Progenitor cell of endocrine pancreas (in vitro differentiated cells): ENCODE measurements at places on chromosomes 5 and 9. TPM values are rescaled to one million over a fixed set of nuclear protein-coding genes. Genes with fewer than 3 reads are reported as not detected.

DDX4 gene
- total RNA-seq, result not detected in 2 replicates

LCN2 gene
- not detected in 2 replicates for total RNA-seq

ANAPC2 gene
- total RNA-seq, result 73.2 and 74.3 TPM in 2 replicates

IRX2 gene
- total RNA-seq, result 4.2 and 6.0 TPM in 2 replicates

FOXD1 gene
- 0.19 and 0.29 TPM in 2 replicates for total RNA-seq

GRCh38 chr5:96852759-96853158 is 23.5 kb upstream of the ERAP2 start:
- DNase-seq, result no peak
- no peak overlapping the region for H3K4me3 ChIP-seq
- H3K27ac ChIP-seq, result no peak overlapping the region
- H3K4me1 ChIP-seq, result no peaks in the 10 kb centered on the region
- no peaks in the 10 kb centered on the region for H3K27me3 ChIP-seq

DNA sequence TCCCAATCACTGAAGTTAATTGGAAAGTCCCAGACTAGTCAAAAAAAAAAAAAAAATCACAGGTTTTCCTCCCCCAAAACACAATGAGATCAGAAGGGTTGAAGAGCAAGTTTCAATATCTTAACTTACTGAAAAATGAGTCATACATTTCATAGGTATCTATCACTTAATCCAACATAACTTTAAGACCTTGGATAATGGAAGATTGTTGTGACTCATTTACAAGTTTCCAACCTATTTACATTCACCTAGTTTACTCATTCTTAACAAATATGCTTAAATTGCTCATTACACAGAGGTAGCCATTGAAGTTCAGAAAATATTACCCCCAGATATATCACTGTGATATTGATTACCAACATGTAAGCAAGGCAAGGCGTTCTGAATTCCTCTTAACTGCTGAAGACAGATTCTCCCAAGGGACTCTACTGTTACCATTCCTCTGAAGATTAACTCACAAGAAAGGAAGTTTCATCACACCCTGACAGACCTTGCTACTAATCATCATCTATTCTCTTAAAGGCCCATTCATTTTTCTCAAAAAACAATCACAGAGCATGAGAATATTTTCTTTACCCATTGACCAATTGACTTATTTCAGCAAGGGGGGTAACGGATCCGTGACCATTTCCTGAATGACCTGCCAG is 563.8 kb downstream of the TLE1 start:
- H3K36me3 ChIP-seq, result no peaks in the 10 kb centered on the region
- DNase-seq, result no peak
- H3K4me3 ChIP-seq, result no peak overlapping the region
- no peaks in the 10 kb centered on the region for H3K27me3 ChIP-seq
- no peak overlapping the region for H3K27ac ChIP-seq
- peaks cover 8% of the 10 kb centered on the region for H3K4me1 ChIP-seq

GRCh38 chr5:42949348-42950115 is 90.6 kb downstream of the ANXA2R start:
- no peaks in the 10 kb centered on the region for H3K4me1 ChIP-seq
- peaks cover 8% of the 10 kb centered on the region for H3K27me3 ChIP-seq
- no peak overlapping the region for H3K27ac ChIP-seq
- H3K36me3 ChIP-seq, result no peaks in the 10 kb centered on the region
- no peak for DNase-seq
- H3K4me3 ChIP-seq, result no peak overlapping the region

- no peak overlapping the region for H3K27ac ChIP-seq
- H3K4me3 ChIP-seq, result no peak overlapping the region
- H3K27me3 ChIP-seq, result no peaks in the 10 kb centered on the region
- H3K36me3 ChIP-seq, result peaks cover 29% of the 10 kb centered on the region
- H3K4me1 ChIP-seq, result peaks cover 8% of the 10 kb centered on the region
- no peak for DNase-seq
These were observed 220.9 kb upstream of the DAP start for GRCh38 chr5:10981932-10982331.

- H3K27me3 ChIP-seq, result no peaks in the 10 kb centered on the region
- DNase-seq, result no peak
- H3K36me3 ChIP-seq, result no peaks in the 10 kb centered on the region
- no peak overlapping the region for H3K27ac ChIP-seq
- H3K4me1 ChIP-seq, result peaks cover 14% of the 10 kb centered on the region
These were observed 109.6 kb downstream of the DMAC1 start for GRCh38 chr9:7690014-7690413.
